ENCODE measurements at places on chromosomes 12 and 14.

DNA sequence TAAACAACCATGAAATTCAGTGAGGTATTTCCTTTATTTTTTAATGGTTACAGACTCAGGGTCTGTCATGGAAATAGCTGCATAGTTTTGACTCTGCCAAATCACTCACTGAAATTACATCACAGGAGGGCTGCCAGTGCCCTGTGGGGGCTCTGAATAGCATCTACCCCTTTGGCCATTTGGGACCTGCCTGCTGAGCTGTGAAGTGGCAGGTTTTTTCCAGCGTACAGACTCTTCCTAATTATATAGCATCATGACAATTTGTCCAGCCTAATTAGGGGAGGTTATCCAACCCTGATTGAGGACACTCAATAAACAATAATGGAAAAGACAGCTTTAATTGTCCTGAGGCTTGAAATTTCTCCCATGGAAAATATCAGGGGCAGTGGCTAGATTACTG, 1.8 kb upstream of the COCH start:
- DNase-seq, result no peak

DNA sequence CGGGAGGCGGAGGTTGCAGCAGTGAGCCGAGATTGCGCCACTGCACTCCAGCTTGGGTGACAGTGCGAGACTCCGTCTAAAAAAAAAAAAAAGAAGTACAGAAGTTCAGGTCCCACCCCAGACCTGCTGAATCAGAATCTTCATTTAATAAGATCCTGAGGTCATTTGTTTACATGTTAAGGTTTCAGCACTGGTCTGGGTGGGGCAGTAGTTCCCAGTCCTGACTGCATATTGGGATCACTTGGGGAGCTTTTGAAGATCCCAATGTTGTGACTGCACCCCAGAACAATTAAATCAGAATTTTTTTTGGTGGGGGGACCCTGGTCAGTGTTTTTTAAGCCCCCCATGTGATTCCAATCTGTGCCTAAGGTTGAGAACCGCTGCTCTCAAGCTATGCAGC, 11.7 kb upstream of the COL2A1 start:
- no peak for DNase-seq

GRCh38 chr12:25472453-25472852, 80.6 kb downstream of the LMNTD1 start:
- no peak for DNase-seq

DNA sequence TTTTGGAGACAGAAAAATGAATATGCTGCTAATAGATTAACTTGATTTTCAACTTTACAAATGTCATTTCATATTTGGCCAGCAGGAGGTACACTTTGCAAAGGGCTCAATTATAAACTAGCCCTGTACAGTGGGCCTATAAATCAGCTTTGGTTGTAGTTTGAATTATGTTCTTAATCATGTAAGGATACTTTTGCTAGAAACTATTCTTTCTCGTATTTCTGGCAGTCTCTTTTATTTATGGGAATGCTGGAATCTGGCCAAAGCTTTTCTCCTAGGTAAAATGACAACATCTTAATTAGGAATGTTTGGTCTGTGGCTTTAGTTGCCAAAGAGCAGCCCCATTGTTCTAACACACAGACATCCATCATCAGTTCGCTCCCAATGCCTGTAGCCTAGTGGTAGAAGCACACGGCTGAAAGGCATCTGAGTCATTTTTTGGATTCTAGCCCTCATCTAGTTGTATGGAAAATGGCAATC, 1322.3 kb upstream of the SEL1L start:
- DNase-seq, result no peak

DNA sequence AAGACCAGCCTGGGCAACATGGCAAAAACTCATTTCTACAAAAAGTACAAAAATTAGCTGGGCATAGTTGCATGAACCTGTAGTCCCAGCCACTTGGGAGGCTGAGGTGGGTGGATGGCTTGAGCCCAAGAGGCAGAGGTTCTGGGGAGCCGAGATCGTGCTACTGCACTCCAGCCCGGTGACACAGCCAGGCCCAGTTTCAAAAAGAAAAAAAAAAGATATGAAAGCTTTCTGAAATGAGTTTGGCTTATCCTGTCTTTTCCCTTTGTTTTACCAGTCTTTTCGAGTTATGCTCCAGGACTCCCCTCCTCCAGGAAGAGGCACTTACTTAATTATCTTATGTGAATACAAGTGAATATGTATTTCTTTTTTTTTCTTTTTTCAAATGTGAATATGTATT, 3.2 kb downstream of the BBOF1 start:
- DNase-seq, result no peak

GRCh38 chr12:98799146-98799810, 154.2 kb downstream of the APAF1 start:
- DNase-seq, result no peak

DNA sequence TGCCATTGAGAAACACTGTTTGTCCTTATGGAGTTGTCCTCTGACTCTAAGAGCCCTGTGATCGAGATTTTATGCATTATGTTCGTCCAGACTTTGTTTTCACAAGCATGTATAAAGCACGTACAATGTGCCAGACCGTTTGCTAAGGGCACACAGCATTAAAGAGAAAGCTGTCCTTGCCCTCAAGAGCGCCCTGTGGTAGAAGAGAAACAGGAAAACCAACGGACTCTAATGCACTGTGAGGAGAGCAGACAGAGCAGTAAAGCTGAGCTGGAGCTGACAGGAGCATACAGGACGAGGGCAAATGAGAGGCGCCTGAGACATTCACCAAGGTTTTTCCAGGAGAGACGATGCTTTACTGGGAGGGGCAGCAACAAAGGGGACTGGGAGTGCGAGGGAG, 66.2 kb upstream of the OVCH1 start:
- no peak for DNase-seq

DNA sequence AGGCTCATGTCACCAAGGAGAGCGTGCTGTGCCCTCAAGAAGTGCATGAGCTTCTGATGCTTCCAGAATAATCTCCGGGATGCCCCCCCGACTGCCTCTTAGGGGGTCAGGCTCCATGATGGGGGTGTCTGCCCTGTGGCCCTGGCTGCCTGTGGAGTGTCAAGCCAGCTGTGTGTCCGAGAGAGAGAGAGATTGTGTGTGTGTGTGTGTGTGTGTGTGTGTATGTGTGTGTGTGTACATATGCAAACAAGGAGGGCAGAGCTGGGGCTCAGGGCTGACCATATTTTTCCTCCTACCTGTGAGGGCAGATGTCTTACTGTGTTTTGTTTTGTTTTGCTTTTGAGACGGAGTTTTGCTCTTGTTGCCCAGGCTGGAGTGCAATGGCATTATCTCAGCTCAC, 5.6 kb upstream of the ALDH2 start:
- DNase-seq, result no peak

DNA sequence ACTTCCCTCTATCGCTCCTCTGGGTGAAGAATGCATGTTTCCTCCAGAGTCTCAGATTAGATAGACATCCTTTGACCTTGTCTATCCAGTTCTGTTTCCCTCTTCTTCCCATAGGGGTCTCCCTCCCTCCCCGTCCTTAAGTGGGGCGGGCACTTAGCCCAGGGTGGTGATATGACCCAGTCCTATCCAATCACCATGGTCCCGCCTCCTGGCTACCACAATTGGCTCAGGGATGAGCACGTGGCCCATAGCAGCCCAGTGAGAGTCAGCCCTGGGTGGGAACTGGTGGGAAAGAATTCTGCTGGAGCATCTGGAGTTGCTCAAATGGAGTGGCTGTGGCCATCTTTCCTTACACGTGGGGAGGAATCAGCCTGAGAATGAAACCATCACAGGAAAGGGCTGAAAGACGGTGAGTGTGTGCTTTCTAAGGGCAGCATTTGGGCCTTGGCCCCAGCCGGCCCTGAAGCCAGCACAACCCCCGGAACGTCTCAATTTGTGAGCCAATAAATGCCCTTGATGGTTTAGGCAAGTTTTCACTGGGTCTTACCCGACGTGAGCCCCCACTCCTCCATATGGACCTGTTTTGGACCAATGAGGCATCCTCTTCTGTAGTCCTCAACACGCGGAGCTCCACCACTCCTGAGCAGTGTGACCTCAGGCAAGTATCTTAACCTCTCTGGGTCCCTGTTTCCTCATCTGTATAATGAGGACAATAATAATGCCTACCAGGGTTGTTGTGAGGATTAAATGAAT, 14.4 kb upstream of the MLXIP start:
- DNase-seq, result no peak

DNA sequence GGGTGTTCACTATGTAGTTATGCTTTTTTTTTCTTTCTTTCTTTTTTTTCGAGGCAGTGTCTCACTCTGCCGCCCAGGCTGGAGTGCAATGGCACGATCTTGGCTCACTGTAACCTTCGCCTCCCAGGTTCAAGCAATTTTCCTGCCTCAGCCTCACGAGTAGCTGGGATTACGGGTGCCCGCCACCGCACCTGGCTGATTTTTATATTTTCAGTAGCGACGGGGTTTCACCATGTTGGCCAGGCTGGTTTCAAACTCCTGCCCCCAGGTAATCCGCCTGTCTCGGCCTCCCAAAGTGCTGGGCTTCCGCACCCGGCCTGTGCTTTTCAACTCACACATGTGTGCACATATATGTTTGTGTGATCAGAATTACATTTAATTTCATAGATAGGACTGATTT, 38.9 kb upstream of the AMN start:
- no peak for DNase-seq

DNA sequence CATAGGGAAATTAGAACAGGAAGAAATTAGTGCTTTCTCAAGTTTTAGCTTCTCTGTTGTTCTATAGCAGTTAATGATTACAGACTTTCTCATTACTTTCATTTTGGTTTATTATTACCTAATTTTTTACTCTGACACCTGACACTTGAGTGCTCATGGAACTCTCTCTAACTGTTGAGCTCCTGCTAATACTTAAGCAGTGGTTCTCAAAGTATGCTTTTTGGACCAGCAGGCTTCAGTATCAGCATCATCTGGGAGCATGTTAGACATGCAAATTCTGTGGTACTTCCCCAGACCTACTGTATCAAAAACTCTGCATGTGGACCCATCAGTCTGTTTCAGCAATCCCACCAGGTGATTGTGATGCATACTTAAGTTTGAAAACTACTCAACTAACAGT, 235.3 kb downstream of the CCDC91 start:
- no peak for DNase-seq

- DNase-seq, result no peak
Observed at GRCh38 chr12:7112041-7112440, 3.0 kb upstream of the C1RL start.

GRCh38 chr12:125434936-125435443, 369.8 kb downstream of the AACS start:
- DNase-seq, result no peak

DNA sequence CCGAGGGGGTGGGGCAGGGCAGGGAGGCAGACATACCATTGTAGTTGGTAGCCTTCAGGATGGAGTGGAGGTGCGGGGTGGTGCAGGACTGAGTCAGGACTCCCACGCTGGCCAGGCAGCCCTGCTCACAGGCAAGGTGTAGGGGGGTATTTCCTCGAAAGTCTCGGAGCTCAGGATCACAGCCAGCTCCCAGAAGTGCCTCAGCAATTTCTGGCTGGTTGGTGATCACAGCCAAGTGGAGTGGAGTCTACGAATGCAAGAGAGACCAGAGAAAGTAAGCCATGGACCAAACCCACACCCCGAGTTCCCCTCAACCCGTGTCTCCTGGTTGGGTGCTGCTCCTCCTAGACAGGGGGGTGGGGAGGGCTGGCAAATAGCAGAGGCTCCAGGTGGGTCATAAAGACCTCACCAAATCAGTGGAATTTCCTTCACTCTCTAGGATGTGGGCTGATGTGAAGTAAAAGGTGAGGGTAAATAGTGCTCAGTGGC, 1.4 kb downstream of the NFKBIA start:
- DNase-seq, result no peak

- DNase-seq, result no peak
Observed at GRCh38 chr12:88505696-88506095, 74.6 kb downstream of the KITLG start.

- no peak for DNase-seq
Observed at GRCh38 chr12:122161682-122162081, 12.3 kb downstream of the IL31 start.

GRCh38 chr12:5230156-5230555, 186.5 kb downstream of the KCNA5 start:
- DNase-seq, result no peak

GRCh38 chr12:89155826-89156225, 196.5 kb downstream of the DUSP6 start:
- DNase-seq, result no peak

DNA sequence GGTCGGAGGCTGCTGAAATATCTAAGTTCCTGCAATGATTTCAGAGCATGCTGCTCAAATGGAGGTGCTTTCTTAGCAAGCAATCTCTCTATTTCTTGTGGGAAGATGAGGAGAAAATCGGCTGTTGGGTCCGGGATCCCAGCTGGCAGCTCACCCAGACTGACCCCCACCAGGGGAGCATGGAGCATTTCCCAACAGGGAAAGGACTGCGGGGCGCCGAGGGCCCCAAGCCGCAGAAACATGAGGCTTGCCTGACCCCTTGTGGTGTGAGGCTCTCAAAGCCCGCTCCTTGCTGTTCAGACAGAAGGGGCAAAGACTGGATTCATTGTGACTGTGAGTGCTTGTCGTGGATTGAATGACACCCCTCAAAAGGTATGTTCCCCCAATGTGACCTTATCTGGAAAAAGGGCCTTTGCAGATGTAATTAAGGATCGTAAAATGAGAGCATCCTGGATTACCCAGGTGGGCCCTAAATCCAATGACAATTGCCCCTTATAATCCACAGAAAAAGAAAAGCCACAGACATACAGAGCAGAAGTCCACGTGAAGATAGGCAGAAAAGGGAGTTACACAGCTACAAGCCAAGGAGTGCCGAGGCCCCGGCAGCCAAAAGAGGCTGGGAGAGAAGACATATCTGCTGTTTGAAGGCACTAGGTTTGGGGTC, 116.3 kb upstream of the VASH1 start:
- DNase-seq, result no peak

GRCh38 chr14:51180577-51180976, 59.5 kb upstream of the TMX1 start:
- DNase-seq, result no peak

DNA sequence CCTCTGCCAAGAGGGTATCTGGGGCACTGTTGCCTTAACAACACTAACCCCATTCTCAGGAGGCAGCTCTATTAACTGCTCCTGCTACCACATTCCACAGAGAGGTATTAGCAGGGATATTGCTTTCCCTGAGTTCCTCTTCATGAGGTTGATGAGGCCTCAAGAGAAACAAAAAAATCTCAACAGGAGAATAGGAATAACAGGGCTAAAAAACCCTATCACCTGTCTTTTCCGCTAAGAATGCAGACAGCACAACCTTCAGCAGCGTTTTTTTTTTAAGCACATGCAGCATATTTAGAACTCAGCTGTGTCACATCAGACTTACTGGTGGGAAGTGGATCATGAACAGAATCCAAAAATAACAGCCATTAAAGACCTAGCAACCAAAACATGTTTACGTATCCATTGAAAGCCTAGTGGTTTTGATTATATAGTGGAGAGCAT, 29.2 kb downstream of the ATF7 start:
- no peak for DNase-seq

GRCh38 chr12:68977909-68978610, 45.1 kb upstream of the CPM start:
- DNase-seq, result no peak

Measured in stimulated activated CD8-positive, alpha-beta memory T cell treated with anti-CD3 and anti-CD28 coated beads, Interleukin-4, amount 100 ng/mL, for 1 hour (primary cell).